Suprapubic skin (tissue), 4 donors: ENCODE measurements at places on chromosomes 4 and X.

- DNase-seq, result no peak
Observed at GRCh38 chr4:173573286-173573685, 43.3 kb upstream of the HAND2 start.

DNA sequence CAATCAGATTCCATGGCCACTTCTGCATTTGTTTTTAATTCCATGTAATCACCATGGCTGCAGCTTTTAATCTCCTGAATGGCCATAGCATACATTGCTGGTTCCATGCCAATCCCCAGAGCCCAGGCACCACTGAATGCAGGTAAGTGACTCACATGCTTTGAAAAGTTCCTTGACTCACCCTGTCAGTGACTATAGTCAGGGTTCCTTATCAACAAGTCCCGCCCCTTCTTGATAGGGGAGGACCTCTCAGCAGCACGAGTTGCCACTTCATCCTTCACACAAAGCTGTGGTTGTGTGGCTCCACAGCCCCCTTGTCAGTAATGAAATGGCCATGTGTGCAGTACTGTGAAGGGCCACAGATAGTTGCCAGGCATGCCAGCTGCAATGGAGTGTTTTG is 516.6 kb downstream of the PPARGC1A start:
- DNase-seq, result no peak

- no peak for DNase-seq
Observed at GRCh38 chrX:150234126-150234525, 129.0 kb upstream of the MAMLD1 start.

- no peak for DNase-seq
Observed at GRCh38 chrX:109760209-109760921, 27.3 kb upstream of the ACSL4 start.

DNA sequence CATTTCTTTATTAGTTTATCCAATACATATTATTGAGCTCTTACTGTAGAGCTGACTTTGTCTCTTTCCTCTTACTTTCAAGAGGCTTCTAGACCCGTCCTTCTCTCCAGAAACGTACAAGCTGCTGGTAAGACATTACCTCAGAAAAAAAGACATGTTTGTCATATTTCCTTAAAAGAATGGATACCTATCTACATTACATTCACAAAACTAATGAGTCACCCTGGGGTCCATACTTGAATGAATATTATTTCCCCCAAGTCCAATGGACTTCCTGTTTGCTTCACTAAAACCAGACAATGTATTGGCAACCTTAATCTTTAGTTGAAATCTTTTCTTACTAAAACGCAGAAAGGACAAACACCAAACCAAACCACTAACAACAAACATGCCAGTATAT is 176.5 kb upstream of the CLNK start:
- no peak for DNase-seq

DNA sequence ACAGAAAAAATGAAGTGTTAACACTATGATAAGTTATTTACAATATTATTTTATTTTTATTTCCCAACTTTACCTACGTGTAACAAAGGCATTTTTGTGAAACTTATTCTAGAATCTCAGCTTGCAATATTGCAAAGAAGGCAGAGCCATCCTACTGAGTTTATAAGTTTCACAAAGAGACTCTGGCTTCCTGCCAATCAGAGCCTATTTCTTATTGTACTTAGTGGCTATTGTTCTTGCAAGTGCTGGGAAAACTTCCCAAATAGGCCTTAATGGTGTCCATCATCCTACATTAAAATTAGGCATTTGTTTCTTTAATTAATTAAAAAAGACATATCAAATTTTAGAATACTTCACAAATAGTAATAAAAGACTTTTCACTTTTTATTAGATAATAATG is 233.2 kb downstream of the EPHA5 start:
- no peak for DNase-seq

- no peak for DNase-seq
Observed at GRCh38 chr4:102180046-102180445, 165.2 kb downstream of the SLC39A8 start.

GRCh38 chr4:150318971-150319370 is 240.7 kb downstream of the DCLK2 start:
- no peak for DNase-seq

DNA sequence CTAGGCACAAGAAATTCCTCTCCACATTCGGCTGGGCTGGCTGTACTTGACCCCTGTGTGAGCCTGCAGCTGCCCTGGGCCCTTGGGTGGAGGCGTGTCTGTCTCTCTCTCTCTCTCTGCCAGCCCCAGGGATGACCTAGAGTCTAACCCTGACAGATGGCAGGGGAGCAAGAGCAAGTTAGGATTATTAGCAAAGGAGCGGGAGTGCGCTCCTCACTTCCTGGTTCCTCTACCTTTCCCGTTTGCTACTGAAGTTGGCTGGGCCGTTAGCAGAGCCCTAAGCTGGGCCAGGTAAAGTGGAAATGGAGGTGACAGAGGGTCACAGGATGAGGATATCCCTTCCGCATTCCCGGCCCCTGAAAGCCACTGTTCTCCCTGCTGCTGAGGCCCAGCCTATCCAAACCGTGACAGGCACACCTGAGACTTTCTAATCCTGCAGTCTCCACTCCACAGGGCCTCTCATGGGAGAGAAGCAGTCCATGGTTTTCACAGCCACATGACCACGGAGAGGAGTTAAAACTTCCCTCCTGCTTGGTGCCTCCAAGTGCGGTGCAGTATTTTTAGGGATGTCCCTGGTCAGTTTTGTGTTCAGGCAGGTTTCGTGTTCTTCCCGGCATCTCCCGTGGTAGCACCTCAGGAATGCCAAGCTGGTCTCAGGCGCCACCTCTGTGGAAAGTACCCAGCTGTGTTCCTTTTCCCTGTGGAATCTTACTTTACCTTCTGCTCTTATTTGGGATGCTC is 79.3 kb downstream of the CLDN22 start:
- DNase-seq, result no peak

DNA sequence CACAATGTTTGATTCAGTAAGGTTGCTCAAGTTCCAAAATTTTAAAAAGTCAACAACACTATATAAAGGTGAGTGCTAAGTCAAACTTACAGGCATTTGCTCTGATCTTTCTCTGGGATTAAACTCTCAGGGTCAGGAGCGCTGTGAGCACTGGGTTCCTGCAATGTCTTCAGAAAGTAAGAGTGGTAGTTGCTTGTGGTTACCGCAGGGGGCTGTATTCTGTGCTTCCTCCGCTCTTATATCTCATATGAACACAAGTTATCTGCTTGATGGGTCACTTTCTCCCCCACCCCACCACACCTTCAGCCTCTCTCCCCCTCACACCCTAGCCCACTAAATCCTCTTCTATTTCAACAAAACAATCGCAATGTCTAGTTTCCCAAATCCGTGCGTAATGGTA is 116.4 kb upstream of the IGSF1 start:
- no peak for DNase-seq

GRCh38 chr4:53967986-53968385 is 96.4 kb downstream of the CHIC2 start:
- DNase-seq, result no peak

DNA sequence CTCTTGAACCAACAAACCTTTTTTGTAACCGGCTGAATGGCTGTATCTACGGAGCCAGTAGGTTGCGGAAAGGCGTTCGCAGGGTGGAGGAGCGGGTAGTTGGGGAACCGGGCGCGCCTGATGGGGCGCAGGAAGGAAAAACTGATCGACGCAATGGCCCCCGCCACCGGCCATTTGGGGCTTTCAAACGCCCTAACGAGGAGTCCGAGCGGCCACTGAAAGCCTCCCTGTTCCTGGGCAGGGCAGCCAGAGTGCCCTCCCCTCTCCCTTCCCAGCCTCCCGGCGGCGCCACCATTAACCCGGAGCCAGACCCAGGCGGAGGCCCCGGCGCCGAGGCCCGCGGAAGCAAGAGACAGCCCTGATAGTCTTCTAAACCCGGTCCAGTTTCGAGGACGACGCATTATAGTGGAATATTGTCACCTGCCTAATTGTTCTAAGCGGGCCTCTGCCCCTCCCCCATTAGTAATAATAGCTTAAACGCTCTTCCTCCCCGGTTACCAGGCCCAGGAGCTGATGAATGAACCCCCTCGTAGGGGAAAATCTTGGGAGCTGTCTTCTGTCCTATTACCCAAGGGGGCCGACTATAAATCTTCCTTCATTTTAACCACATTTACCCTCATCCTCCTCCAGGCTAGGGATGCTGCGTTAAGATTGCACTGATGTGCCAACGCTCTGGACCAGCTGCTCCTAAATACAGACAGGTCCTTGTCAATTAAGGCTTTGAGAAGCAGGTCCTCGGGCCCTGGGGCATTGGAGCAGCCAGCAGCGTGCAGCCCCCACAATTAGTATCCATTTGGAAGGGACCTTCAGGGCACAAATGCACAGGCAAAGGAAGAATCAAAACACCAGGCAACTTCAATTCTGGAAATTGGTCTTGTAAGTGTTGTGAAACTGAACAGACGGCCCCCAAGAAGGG is 61.6 kb upstream of the TMEM33 start:
- no peak for DNase-seq

DNA sequence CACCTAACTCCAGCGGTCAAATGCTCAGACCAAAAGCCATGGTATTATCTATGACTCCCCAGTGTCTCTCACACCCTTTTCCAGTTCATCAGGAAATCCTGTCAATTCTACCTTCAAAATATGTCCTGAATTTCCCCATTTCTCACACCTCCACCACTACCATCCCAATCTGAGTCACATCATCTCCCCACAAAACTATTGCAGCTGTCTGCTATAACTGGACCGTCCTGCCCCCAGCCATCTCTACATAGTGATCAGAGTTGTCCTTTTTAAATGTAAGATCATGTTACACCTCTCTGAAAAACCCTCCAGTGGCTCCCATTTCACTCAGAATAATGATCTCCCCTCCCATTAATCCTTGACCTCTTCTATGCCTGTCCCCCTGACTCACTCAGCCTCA is 6.8 kb upstream of the ODAPH start:
- no peak for DNase-seq

- no peak for DNase-seq
Observed at GRCh38 chr4:168880811-168881595, 129.1 kb downstream of the CBR4 start.

DNA sequence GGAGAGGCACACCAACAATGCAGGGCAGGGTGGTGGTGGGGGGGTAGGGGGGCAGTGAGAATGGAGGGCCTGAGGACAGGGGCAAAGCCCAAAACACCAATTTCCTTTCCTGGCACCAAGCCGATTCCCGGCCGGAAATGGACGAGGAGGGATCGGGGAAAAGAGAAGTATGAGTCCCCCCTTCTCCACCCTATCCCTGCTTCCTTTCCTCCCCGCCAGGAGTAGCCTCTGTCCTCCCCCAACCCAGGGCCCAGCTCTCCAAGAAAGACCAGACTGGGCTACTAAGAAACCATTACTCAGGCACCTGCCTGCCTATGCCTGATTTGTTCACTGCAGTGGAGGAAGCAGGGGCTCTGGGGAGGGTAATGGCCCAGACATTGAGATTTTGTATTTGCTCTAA is 402 bp downstream of the CCDC120 start:
- no peak for DNase-seq

DNA sequence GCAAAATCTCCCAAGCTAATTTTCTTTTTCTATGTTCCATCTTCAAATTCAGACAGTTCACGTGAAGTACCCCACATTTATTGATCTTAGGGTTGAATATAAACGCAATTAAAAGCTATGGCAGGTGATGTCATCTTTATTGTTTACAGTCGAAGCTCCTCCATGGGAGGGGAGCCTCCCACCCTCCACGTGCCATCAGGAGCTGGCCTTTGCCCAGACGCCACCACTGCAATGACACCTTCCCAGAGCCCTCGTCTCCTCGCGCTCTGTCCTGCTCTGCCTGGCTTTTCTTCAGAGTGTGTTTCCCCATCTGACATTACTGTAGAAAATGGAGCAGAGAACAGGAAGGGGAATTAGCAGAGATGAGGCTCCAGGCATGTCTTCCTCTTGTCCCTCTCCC is 18.8 kb upstream of the CYP4V2 start:
- DNase-seq, result no peak

DNA sequence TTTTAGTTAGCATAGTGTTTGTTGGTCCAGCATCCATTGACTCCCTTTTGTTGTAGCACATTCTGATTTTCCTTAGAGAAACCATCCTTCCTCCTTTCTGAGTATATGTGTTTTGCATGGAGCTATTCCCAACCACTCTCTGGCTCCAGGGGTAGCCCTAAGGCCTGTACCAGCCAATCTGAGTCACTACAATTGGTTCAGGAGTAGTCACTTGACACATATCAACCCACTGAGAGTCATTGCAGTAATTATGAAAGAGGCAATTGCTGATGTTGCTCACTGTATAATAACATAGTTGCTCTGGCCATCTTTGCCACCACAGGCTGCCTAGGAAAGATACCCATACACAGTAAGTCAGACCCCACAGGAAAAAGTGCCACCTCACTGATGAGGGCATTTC is 71.2 kb upstream of the GRID2 start:
- no peak for DNase-seq

GRCh38 chr4:56689201-56689969 is 8.3 kb upstream of the HOPX start:
- no peak for DNase-seq

DNA sequence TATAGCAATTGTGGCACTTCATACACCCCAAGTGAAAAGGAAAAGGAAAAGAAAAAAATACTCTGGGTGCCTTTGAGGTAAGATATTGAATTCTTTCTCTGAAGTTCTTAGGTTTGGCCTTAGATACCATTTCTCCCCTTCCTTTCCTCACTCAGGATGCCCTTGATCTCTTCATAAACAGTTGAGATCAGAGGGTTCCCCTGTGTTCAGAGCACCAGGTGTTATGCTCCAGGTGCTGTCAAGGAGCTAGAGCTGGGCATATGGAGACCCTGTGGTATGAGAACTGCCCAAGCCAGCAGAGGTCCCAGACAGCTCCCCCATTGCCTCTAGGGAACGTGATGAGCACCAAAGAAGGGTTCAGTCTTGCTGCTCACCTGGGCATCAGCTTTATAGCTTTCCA is 17.1 kb upstream of the CD40LG start:
- no peak for DNase-seq

DNA sequence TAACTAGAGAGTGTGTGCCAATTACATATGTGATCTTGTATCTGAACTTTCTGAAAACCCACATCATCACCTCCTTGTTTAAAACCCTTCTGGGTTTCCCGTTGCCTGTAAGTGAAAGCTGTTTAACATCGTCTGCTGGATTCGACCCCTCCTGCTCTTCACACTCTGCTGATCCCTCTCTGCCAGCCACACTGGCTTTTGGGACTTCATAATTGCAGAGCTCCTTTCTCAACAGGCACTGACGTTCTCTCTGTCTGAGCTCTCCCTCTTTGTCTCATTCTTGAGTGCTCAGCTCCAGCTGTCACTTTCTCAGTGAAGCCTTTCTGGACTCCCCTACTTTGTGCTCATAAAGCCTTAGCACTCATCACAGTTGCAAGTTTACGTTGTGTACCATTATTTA is 153.9 kb downstream of the CEP135 start:
- DNase-seq, result no peak

DNA sequence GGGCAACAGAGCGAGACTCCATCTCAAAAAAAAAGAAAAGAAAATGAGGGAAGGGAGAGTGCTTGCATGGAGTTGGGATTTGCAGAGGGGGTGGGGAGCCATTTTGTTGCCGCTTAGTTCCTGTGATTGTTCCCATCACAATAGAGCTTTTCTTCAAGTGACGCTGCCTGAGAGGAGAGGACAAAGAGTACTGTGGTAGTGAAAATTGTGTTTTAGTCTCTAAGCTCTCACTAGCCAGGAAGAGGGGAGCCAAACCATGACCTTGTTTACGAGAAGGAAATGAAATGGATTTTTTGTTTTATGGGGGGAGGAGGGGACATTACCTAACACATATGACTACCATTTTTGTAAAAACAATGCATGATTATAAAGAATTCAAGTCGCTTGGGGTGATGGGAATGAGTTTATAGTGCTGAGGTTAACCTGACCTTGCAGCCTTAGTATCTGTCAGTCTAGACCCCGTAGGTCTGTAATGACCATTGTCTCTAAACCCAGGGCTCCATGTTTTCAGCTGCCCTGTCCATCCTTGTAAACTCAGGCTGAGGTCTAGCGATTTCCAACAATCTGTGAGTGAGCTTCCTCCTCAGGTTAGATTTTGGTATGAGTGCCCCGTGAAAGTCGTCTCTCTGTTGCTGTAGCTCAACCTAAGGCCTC is 18.8 kb downstream of the SRD5A3 start:
- DNase-seq, result no peak
